ENCODE measurements at places on chromosomes 1 and 21. TPM values are rescaled to one million over a fixed set of nuclear protein-coding genes. Genes with fewer than 3 reads are reported as not detected.

DNA sequence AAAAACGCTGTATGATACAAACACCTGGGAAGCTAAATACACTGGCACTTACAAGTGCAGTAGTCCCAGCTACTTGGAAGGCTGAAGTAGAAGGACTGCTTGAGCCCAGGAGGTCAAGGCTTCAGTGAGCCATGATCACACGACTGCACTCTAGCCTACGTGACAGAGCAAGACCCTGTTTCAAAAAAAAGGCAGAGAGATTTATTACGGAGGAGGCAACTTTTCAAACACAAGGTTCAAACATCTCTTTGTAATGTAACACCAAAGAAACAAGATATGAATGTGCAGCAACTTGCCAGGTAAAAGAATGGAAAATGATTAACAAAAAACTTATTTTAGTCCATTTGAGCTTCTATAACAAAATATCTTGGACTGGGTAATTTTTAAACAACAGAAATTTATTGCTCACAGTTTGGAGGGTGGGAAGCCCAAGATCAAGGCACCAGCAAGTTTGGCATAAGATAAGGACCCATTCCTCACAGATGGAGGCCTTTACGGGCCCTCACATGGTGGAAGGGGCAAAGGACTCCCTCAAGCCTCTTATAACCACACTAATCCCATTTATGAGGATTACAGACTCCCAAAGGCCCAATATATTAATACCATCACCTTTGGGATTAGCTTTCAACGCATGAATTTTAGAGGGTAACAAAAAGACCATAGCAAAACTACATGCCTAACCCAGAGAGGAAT, 73.3 kb downstream of the EVI5 start:
- H3K4me3 ChIP-seq = no peak overlapping the region
- no peaks in the 10 kb centered on the region for H3K4me1 ChIP-seq
- no peaks in the 10 kb centered on the region for H3K27me3 ChIP-seq

DNA sequence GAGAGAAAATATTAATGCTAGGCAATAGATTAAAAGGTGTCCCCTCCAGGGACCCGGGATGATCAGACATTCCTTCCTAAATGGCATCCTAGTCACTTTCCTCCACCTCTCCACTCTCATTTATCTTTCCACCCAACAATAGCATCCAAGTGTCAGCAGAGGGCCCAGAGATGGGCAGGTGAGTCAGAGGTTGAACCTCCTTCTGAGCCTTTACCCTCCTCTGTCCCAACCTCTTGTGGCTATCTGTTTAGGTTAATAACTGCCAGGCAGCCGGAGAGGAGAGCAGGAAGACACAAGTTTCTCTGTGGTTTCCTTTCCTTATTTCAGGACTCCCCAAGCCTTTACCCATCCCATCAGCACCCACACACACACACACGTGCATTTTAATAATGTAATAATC, 4.1 kb downstream of the GJA5 start:
- H3K27me3 ChIP-seq = no peaks in the 10 kb centered on the region
- DNase-seq = no peak
- no peaks in the 10 kb centered on the region for H3K4me1 ChIP-seq
- no peak overlapping the region for H3K27ac ChIP-seq
- no peaks in the 10 kb centered on the region for H3K36me3 ChIP-seq

GRCh38 chr1:234838182-234838581, 228.2 kb upstream of the IRF2BP2 start:
- DNase-seq = no peak
- H3K4me3 ChIP-seq = no peak overlapping the region
- no peaks in the 10 kb centered on the region for H3K36me3 ChIP-seq
- no peaks in the 10 kb centered on the region for H3K27me3 ChIP-seq
- no peaks in the 10 kb centered on the region for H3K4me1 ChIP-seq

HSD3B2 gene
- 1.4 TPM for total RNA-seq

Measured in HCT116 (cell line).